Large intestine (tissue), 12 donors: ENCODE measurements at places on chromosomes 12 and 14. TPM values are rescaled to one million over a fixed set of nuclear protein-coding genes. Genes with fewer than 3 reads are reported as not detected.

- no peak overlapping the region for H3K27ac ChIP-seq
- peaks cover 86% of the 10 kb centered on the region for H3K36me3 ChIP-seq
- no peaks in the 10 kb centered on the region for H3K27me3 ChIP-seq
- H3K4me3 ChIP-seq, result no peak overlapping the region
- DNase-seq, result no peak
- H3K4me1 ChIP-seq, result no peaks in the 10 kb centered on the region
Measured at GRCh38 chr14:103736546-103737431, 21.2 kb downstream of the ZFYVE21 start.

GRCh38 chr14:88204221-88204620, 118.8 kb downstream of the KCNK10 start:
- no peaks in the 10 kb centered on the region for H3K27me3 ChIP-seq
- no peak overlapping the region for H3K4me3 ChIP-seq
- no peaks in the 10 kb centered on the region for H3K36me3 ChIP-seq
- H3K4me1 ChIP-seq, result peaks cover 6% of the 10 kb centered on the region
- no peak for DNase-seq

- peaks cover 3% of the 10 kb centered on the region for H3K27me3 ChIP-seq
- H3K27ac ChIP-seq, result no peak overlapping the region
- no peak for DNase-seq
Measured at GRCh38 chr14:98899441-98899840, 372.6 kb downstream of the BCL11B start.

- no peak overlapping the region for H3K27ac ChIP-seq
- DNase-seq, result no peak
- no peak overlapping the region for H3K4me3 ChIP-seq
- H3K36me3 ChIP-seq, result no peaks in the 10 kb centered on the region
Measured at GRCh38 chr12:82124711-82125380, 233.3 kb downstream of the CCDC59 start.

GRCh38 chr12:124498275-124499189, 68.9 kb downstream of the NCOR2 start:
- no peak for DNase-seq
- H3K4me1 ChIP-seq, result peaks cover 27% of the 10 kb centered on the region
- peaks cover 21% of the 10 kb centered on the region for H3K36me3 ChIP-seq
- no peaks in the 10 kb centered on the region for H3K27me3 ChIP-seq

- peaks cover 2% of the 10 kb centered on the region for H3K4me1 ChIP-seq
- no peak for DNase-seq
- H3K27ac ChIP-seq, result no peak overlapping the region
- H3K36me3 ChIP-seq, result no peaks in the 10 kb centered on the region
- H3K4me3 ChIP-seq, result no peak overlapping the region
Measured at GRCh38 chr12:52311285-52311648, 9.9 kb downstream of the KRT83 start.

Gene SLCO1B1
- not detected for polyA plus RNA-seq

Gene TMEM253
- 62.3 TPM for polyA plus RNA-seq

Gene TMEM119
- 14.6 TPM for polyA plus RNA-seq
